ENCODE measurements at places on chromosomes 12 and 14.

DNA sequence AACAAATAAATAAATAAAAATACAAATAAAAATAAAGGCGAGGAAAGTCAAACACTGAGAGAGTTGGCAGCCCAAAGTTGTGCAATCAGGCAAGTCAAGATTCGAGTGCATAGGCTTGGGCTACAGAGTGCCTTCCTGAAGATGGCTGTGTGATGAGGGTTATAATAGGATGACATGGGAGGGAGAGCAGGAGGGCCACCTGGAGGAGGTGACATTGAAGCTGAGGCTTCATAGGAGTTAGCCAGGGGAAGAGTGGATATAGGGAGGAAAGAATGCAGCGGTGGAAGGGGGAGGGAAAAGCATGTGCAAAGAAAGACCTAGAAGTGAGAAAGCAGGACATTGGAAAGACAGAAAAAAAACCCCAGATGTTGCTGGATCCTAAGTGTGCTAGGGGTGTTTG, 53.1 kb downstream of the YEATS4 start:
- DNase-seq = no peak

DNA sequence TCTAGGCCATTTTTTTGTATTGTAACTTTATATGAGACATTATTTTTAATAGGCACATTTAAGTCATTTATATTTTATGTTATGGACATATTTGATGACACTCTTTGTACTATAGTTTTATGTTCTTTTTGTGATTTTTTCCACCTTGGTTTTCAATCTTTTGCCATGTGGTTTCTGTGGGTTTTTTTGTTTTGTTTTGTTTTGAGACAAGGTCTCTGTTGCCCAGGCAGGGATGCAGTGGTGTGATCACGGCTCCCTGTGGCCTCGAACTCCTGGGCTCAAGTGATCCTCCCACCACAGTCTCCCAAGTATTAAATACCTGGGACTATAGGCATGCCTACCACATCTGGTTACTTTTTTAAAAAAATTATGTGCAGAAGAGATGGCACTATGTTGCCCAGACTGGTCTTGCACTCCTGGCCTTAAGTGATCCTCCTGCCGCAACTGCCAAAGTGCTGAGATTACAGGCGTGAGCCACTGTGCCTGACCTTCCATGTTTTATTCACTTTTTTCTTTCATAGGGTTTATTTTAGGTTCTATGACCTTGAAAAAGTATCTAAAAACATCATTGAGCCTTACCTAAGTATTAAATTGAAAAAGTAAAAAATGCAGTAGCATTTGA, 16.3 kb downstream of the MSRB3 start:
- DNase-seq = no peak

DNA sequence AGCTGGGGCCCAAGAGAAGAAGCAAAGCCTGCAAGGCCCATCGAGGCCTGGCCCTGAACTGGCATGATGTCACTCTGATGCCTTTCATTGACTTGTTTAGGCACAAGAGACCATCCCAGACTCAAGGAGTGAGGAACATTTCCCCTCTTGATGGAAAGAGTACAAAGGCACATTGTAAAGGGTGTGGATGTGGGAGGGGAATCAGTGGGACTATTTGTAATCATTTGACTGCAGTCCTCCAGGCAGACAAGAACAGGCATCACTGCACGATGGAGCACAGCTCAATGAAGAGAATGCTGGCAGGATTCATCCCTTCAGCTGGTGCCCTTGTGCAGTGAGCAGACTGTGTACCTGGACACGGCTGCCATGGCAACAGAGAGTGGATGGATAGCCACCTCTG, 87.9 kb downstream of the LGMN start:
- DNase-seq = no peak

DNA sequence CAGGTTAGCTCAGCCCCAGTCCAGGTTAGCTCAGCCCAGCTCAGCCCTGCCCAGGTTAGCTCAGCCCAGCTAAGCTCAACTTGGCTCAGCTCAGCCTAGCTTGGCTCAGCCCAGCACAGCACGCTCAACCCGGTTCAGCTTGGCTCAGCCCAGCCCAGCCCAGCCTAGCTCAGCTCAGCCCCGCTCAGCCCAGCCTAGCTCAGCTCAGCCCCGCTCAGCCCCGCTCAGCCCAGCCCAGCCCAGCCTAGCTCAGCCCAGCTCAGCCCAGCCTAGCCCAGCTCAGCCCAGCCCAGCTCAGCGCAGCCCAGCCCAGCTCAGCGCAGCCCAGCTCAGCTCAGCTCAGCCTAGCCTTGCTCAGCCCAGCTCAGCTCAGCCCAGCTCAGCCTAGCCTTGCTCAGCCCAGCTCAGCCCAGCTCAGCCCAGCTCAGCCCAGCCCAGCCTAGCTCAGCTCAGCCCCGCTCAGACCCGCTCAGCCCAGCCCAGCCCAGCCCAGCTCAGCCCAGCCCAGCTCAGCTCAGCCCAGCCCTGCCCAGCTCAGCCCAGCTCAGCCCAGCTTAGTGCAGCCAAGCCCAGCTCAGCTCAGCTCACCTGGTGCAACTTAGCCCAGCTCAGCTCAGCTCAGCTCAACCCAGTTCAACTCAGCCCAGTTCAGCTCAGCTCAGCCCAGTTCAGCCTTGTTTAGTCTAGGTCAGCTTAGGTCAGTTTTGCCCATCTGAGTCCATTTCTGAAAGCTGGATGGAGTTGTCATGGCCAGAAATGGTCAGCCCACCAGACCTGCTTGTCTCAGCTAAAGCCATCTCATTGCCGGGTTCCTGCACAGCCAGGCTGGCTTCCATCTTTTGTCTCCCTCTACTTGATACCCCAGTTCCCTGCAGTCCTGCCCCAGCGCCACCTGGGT, 333.6 kb downstream of the TMEM121 start:
- DNase-seq = no peak

DNA sequence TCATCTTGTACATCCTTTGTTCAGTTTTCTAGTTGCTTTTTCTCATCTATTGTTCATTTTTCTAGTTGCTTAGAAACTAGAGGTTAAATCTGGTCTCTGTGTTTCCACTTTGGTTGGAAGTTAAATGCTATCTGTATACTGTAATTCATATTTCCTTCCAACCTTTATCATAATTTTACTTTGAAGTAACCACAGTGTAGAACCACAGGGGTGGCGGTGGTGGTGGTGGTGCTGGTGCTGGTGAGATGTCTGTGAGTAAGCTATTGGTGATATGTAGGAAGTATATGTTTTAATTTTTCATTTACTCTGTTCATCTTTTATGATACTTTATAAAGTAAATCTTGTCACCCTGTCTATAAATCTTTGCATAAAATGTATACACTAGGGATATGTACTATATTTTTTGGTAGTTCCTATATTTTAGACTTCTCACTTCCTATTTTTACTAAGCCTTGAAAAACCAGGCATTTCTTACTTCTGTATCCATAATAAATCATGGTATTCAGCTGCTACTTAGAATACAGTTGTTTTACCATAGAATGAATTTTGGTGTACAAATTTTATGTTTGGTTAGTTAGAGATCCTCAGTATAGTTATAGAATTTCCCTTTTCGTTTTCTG, 31.9 kb downstream of the CCDC91 start:
- DNase-seq = no peak

DNA sequence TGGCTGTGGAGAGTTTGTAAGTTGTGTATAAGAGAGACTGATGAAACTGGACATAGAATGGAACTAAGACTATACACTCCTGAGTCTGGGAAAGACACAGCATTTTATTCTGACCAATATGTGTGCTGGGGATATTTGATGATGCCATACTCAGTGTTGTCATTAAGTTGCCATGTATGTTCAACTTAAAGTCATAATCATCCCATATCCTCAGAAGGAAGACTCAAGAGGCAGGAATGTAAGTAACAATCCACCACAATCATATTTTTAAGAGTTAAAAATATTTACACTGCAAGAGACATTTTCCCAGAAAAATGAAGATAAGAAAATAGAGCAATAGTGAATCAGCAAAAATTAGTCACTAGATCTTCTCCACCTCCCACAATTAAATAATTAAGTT, 120.1 kb downstream of the MDGA2 start:
- DNase-seq = no peak

DNA sequence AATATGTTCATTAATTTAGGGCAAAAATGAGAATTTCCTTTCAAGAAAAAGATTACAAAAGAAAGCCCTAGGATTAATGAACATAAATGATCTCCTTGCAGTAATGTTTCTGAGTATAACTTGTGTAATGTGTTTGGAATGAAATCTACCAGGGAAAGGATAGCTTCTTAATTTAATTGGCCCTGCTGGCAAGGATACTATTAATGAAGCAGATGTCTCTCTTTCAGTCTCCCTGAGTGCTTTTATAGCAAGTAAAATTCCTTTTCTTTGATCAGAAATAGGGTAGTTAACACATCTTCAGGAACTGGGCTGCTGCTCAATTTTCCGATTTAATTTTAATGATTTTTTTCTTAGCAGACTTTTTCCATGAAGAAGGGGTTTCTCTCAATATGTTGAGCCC, 379.4 kb upstream of the PDE3A start:
- DNase-seq = peak; percentile 44

GRCh38 chr12:13195250-13195649, 1.3 kb upstream of the EMP1 start:
- DNase-seq = no peak

DNA sequence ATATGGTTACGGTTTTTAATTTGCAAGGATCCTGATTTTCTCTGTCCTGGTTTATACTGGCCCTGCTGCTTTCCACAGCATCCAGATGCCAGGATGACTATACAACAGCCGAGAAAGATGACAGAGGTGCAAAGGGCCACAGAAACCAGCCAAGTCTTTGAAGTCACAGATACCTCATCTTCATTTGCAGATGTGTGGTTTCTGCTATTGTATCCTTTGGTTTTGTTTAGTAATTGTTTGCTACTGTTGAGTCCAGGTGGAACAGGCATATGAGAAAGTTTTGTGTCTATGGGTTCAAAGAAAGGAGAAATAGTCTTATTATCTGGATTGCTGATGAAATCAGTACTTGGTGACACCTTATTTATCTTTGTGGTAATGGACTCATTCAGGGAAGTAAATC, 17.3 kb upstream of the KLHL42 start:
- DNase-seq = no peak

DNA sequence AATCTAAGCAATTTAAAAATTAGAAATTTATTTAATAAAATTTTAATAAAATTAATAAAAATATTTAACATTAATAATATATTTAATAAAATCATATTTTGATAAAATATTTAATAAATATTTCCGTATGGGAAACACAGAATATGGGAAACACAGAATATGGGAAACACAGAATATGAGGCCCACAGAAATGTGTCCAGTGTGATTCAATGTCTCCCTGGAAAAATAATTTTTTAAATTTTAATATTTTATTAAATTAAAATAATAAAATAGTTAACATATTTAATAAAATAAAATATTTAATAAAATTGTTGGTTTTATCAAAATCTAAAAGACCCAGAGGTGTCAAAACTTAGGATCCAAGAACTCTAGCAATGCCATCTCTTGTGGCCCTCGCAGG, 186.4 kb downstream of the TMEM132D start:
- DNase-seq = no peak

DNA sequence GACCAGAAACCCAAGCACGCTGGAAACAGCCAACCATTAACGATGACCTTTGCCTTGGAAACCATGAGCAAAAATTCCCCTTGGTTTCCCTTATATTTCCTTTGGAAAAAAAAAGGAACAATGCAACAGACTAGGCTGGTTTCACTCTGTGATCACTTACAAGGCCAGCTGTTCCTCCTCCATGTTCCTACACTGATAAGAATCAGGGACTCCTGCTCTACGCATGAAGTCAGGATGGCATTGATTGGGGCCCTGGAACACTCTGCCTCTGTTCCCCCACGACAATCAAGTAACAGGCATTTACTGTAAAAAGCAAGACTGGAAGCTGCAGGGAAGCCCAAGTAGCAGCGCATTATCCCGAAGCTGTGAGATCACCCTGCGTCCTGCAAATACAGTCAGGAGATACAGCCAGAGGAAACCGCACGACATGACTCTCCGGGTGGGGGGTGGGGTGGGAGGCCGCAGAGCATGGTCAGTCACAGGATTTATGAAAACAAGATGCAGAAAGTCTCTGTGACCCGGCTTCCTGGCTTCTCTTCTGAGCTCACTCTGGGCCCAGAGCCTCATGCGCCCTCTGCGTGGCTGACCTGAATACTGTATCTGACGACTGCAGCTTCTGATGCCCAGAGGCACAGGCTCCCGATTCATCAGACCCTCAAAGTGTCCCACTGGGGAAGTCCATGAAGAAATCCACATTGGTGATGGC, 31.1 kb downstream of the SSH1 start:
- DNase-seq = peak; percentile 98

GRCh38 chr14:51304438-51304837, 64.4 kb downstream of the TMX1 start:
- peak; percentile 71 for DNase-seq

- peak; percentile 67 for DNase-seq
These were observed 6.2 kb upstream of the CGRRF1 start for GRCh38 chr14:54503486-54503885.

DNA sequence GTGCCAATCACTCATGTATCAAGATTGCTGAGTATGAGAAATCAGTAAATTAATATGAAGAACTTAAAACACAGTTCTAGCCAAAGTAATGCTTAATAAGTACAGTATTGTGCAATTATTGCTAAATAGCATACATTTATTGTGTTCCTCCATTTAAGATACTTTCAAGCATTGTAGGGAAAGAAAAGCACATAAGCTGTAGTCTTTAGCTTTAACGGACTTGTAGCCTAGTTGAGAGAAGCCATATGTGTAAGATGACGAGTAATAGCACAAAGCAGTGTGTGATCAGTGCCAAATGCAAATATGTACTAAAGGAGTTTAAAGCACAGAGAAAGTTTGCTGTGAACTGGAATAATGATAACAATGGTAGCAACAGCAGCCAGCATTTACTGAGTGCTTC, 38.1 kb downstream of the ETV6 start:
- no peak for DNase-seq

GRCh38 chr12:79442396-79442795, 248.4 kb downstream of the PAWR start:
- DNase-seq = no peak

DNA sequence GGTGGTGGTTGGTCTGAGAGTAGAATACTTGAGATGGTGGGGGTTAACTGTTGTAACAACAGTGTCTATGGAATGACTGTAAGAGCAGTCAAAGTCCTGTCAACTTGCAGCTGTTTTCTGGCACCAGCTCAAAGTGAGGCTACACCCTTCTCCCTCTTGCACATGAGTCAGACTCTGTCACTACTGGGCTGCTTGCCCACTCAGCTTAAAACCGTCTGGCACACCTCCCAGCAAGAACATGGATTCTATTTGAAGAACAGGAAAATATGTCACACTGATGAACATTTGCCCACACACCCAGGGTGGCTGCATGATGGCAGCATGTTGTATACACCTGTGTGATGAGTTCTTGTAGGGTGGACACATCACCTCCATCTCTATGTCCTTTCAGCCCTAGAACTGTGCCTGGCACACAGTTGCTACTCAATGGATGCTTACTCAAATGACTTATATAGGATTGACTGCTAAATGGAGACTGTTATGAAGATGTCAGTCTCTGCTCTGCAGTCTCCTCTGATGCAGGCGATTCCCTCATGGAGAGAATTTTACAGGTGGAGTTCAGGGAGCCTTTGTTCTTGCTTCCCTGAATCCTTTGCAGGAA, 19.3 kb upstream of the SERPINA6 start:
- DNase-seq = peak; percentile 100

GRCh38 chr14:75175677-75176141, 703 bp downstream of the TMED10 start:
- no peak for DNase-seq

- DNase-seq = peak; percentile 43
These were observed 271.4 kb downstream of the BTG1 start for GRCh38 chr12:91874086-91874865.
